ENCODE measurements at places on chromosomes 11 and 22. TPM values are rescaled to one million over a fixed set of nuclear protein-coding genes. Genes with fewer than 3 reads are reported as not detected.

- H3K27ac ChIP-seq: no peak overlapping the region
- DNase-seq: no peak
- no peaks in the 10 kb centered on the region for H3K36me3 ChIP-seq
- H3K27me3 ChIP-seq: no peaks in the 10 kb centered on the region
- no peaks in the 10 kb centered on the region for H3K4me1 ChIP-seq
Observed at GRCh38 chr22:37277384-37277783, 4.9 kb upstream of the CYTH4 start.

GRCh38 chr11:30452114-30452513, 129.2 kb downstream of the ARL14EP start:
- H3K27ac ChIP-seq: no peak overlapping the region
- no peaks in the 10 kb centered on the region for H3K27me3 ChIP-seq
- H3K4me3 ChIP-seq: no peak overlapping the region
- H3K4me1 ChIP-seq: no peaks in the 10 kb centered on the region
- no peaks in the 10 kb centered on the region for H3K36me3 ChIP-seq

- no peak overlapping the region for H3K27ac ChIP-seq
- H3K36me3 ChIP-seq: no peaks in the 10 kb centered on the region
- H3K4me3 ChIP-seq: no peak overlapping the region
- DNase-seq: no peak
- no peaks in the 10 kb centered on the region for H3K27me3 ChIP-seq
- H3K4me1 ChIP-seq: peaks cover 4% of the 10 kb centered on the region
Observed at GRCh38 chr11:709109-709997, 3.3 kb downstream of the EPS8L2 start.

GRCh38 chr11:60343094-60343704, 16.1 kb downstream of the MS4A6E start:
- H3K36me3 ChIP-seq: no peaks in the 10 kb centered on the region
- no peaks in the 10 kb centered on the region for H3K27me3 ChIP-seq

DNA sequence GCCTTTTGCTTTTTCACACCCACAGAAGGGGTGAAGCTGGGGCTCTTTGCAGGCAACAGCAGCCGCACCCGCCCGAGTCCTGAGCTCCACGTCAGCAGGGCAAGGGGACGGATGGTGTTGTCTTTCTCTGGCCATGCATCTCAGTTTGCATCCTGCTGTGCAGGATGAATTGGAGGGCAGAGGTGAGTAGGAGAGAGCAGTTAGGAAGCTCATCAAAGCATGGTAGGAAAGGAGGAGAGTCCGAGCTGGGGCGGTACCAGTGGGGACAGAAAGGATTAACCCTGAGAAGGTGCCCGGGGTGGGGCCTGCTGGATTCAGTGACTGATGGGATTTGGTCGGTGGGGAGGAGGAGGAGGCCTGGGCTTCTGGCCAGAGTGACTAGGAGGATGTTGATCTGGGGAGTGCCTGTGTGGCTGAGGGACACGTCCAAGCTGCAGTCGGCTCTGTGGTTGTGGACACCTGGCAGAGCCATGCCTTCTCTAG, 14.6 kb downstream of the FAM83F start:
- no peaks in the 10 kb centered on the region for H3K27me3 ChIP-seq
- H3K27ac ChIP-seq: no peak overlapping the region
- DNase-seq: no peak
- H3K4me1 ChIP-seq: no peaks in the 10 kb centered on the region

DNA sequence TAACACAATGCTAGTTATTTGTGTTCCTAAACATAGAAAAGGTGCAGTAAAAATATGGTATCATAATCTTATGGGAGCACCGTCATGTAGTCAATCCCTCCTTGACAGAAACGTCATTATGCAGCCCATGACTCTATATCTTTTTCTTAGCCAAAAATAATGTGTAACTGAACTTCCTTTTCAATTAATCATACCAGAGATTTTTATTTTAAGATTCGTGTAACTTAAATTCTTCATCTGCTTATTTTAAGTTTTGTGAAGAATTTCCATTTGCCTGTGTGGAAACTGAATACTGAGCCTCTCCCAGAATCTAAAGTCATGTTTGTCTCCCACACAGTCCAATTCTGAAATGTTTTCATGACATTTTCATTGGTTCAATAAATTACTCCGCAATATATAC, 699.1 kb downstream of the KCNA4 start:
- no peak overlapping the region for H3K4me3 ChIP-seq
- H3K36me3 ChIP-seq: no peaks in the 10 kb centered on the region
- no peaks in the 10 kb centered on the region for H3K4me1 ChIP-seq
- no peak for DNase-seq
- no peaks in the 10 kb centered on the region for H3K27me3 ChIP-seq

DNA sequence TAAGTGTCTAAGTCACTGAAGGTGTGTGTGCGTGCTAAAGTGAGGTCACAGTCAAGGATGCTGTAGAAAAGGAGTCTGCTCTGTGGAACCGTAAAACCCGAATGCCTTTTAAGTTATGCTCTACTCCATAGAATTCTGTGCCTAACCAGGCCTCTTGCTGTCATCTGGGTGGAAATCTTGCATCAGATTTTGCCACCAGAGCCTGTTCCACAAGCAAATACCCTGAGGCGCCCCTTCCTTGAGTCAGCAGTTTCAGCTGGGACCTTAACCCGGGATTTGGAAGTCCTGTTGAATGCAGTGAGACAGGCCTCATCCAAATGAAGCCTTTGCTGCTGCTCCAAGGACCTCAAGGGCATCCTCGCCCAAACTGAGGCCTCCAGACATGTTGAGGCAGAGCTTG, 109.8 kb downstream of the WNT11 start:
- no peak overlapping the region for H3K27ac ChIP-seq
- no peak for DNase-seq
- H3K36me3 ChIP-seq: no peaks in the 10 kb centered on the region
- no peaks in the 10 kb centered on the region for H3K4me1 ChIP-seq
- H3K4me3 ChIP-seq: no peak overlapping the region

DNA sequence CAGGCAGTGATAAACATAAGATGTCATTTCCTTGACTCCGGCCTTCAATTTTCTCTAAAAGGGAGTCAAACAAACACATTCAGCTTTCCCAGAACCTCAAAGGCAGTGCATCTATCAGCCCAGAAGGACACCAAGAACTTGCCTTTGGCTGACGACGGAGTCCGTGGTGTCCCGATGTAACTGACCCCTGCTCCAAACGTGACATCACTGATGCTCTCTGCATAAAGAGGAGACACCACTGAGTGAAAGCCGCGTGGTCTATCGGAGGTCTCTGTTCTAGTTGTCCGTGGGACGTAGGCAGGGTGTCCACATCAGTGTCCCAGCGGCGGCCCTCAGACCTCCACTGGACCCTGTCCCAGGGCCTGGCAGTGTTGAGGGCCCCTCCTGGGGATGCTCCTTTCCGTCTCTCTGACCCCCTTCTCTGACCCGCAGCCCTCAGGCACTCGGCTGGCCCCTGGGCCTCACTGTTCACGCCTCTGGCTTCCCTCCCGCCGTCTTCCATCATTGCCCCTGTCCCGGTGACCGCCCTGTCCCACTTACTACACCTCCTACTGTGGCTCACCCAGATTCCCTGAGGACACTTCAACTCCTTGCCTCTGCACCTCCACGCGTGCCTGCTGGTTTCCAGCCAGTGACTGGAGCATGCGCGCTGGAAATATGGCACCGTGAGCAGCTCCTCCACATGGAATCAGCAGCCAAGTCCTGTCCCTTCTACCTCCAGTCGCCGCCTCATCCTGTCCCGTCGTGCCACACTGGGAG, 70.4 kb downstream of the NCAPD3 start:
- no peaks in the 10 kb centered on the region for H3K4me1 ChIP-seq
- no peaks in the 10 kb centered on the region for H3K36me3 ChIP-seq
- H3K4me3 ChIP-seq: no peak overlapping the region
- no peaks in the 10 kb centered on the region for H3K27me3 ChIP-seq
- no peak for DNase-seq
- no peak overlapping the region for H3K27ac ChIP-seq

DNA sequence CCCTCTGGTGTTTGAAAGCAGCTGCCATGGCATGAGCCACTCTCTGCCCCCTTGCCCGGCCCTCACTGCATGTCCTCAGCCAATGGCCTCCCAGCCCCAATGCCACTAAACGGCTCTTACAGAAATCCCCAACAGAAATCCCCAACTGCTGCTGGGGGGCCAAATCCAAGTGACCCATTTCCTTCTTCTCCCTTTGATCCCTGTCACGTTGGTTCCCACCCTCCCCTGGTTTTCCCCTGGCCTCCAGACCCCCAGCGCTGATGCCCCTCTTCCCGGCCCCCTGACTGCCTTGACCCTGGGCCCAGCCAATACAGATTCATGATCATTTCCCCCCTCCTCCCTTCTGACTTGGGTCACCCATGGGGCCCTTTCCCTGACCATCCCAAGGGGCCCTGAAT, 30.9 kb downstream of the IGLL1 start:
- H3K4me1 ChIP-seq: no peaks in the 10 kb centered on the region
- DNase-seq: no peak
- H3K27ac ChIP-seq: no peak overlapping the region
- no peak overlapping the region for H3K4me3 ChIP-seq
- H3K27me3 ChIP-seq: no peaks in the 10 kb centered on the region

DNA sequence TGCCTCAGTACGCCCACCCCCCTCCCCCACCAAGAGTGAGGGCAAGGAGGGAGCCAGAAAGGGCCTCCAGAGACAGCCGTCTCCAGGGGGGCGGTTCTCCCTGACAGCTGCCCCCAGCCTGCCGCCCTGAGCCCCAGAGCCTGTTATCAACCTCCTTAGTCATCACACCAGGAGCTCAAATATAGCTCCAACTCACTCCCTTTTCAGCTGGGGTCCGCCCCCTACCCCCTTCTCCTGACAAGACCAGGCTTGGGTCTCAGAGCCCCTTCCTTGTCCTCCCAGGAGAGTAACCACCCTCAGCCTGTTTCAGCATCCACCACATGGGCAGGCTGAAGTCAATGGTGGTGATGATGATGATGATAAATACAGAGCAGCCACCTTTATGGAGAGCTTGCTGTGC, 2.5 kb upstream of the INPP5J start:
- DNase-seq: no peak
- H3K27me3 ChIP-seq: no peaks in the 10 kb centered on the region
- H3K36me3 ChIP-seq: no peaks in the 10 kb centered on the region
- peaks cover 6% of the 10 kb centered on the region for H3K4me1 ChIP-seq
- H3K27ac ChIP-seq: no peak overlapping the region

GRCh38 chr11:72962717-72963116, 148.5 kb downstream of the ATG16L2 start:
- H3K27me3 ChIP-seq: no peaks in the 10 kb centered on the region
- no peaks in the 10 kb centered on the region for H3K36me3 ChIP-seq
- no peak for DNase-seq
- no peak overlapping the region for H3K27ac ChIP-seq
- H3K4me1 ChIP-seq: no peaks in the 10 kb centered on the region
- no peak overlapping the region for H3K4me3 ChIP-seq

DNA sequence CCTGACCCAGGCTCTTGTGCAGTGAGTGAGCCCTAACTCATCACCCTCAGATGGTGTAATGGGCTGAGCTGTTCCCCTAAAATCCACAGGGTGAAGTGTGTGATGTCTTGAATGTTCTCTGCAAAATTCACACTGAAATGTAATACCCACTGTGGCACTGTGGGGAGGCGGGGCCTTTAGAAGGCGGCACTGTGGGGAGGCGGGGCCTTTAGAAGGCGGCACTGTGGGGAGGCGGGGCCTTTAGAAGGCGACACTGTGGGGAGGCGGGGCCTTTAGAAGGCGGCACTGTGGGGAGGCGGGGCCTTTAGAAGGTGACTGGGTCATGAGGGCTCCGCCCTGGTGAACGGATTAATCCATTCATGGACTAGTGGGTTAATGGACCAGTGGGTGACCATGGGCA, 33.0 kb downstream of the CHID1 start:
- H3K27me3 ChIP-seq: no peaks in the 10 kb centered on the region
- no peaks in the 10 kb centered on the region for H3K4me1 ChIP-seq
- no peak for DNase-seq
- H3K27ac ChIP-seq: no peak overlapping the region
- no peak overlapping the region for H3K4me3 ChIP-seq
- H3K36me3 ChIP-seq: no peaks in the 10 kb centered on the region

DNA sequence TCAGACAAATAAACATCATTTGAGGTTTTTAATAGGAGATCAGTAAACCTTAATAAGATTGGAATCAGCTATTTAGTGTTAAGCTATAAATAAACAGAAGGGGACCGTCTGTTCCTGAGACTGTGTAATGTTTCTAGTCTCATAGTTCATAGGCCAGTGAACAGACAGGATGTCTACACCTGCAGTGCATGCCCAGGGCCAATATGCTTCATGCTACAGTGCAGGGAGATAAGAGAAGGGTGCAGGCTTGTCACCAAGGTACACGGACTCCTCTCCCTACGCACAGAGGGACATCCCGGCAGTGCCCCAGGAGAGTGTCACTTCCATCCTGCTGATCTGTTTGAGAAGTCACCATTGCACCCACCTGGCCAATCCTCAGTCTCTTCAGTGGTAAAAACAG, 148.6 kb downstream of the OPCML start:
- no peak for DNase-seq
- no peaks in the 10 kb centered on the region for H3K27me3 ChIP-seq
- no peaks in the 10 kb centered on the region for H3K4me1 ChIP-seq
- H3K36me3 ChIP-seq: no peaks in the 10 kb centered on the region

DNA sequence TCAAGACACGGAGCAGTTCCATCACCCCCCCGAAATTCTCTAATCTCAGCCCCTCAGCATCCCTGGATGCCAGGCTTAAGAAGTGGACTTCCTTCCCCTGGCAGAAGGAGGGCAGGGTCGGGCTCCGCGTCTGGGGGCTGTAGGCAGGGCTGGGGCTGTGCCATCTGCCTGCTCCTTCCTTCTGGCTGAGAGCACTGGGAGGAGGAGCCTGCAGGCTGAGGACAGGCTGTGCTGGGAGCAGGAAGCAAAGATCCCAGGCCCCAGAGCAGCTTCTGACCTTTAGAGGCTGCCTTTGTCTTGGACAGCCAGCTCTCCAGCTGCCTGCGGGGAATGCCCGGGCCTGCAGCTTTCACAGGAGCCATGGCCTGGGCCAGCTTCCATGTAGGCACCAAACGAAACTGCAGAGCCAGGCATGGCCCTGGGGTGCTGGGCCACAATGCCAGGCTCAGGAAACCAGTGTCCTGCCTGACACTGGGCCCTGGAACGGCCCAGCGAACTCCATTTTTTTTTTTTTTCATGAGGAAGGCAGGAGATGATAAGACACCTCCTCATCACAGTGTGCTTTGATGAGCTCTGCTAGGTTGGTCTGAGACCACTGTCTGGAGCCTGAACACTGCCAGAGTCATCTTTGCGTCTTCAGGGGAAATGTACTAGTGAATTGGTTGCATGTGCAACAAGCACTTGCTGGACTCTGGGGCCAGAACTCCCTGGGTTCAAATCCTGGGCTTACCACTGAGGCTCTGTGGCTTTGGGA, 67.9 kb downstream of the MCM5 start:
- DNase-seq: peak; percentile 80
- H3K4me3 ChIP-seq: no peak overlapping the region
- H3K27me3 ChIP-seq: no peaks in the 10 kb centered on the region
- no peaks in the 10 kb centered on the region for H3K36me3 ChIP-seq
- H3K4me1 ChIP-seq: no peaks in the 10 kb centered on the region

GRCh38 chr11:75786101-75786736, 17.6 kb downstream of the DGAT2 start:
- no peaks in the 10 kb centered on the region for H3K4me1 ChIP-seq
- H3K27me3 ChIP-seq: no peaks in the 10 kb centered on the region
- DNase-seq: no peak
- no peak overlapping the region for H3K4me3 ChIP-seq
- H3K27ac ChIP-seq: no peak overlapping the region

Gene HOATZ
- total RNA-seq: 2.6 TPM

Gene TESMIN
- total RNA-seq: not detected

Gene PTPN5
- under 0.01 TPM for total RNA-seq

Gene IGF2
- total RNA-seq: 54.1 TPM

Gene SLC7A4
- 7.9 TPM for total RNA-seq

Gene YWHAH
- 37.1 TPM for total RNA-seq

Measured in uterus (tissue), 4 donors.